Left ventricle myocardium inferior (tissue), 1 donor: ENCODE measurements at places on chromosomes 13 and 19. TPM values are rescaled to one million over a fixed set of nuclear protein-coding genes. Genes with fewer than 3 reads are reported as not detected.

CYP2F1 gene
- not detected for total RNA-seq

ZIC5 gene
- not detected for total RNA-seq

IQCN gene
- total RNA-seq, result 0.49 TPM

PCDH17 gene
- total RNA-seq, result 3.1 TPM

ZNF681 gene
- 0.25 TPM for total RNA-seq

RPS19 gene
- total RNA-seq, result 611 TPM

NCAN gene
- not detected for total RNA-seq

TMEM238 gene
- total RNA-seq, result 0.69 TPM

MCEMP1 gene
- total RNA-seq, result 0.60 TPM

ACER1 gene
- not detected for total RNA-seq

MYH14 gene
- total RNA-seq, result 115 TPM

SMIM44 gene
- not detected for total RNA-seq

ZNF543 gene
- 5.7 TPM for total RNA-seq

SYCN gene
- not detected for total RNA-seq

DNA sequence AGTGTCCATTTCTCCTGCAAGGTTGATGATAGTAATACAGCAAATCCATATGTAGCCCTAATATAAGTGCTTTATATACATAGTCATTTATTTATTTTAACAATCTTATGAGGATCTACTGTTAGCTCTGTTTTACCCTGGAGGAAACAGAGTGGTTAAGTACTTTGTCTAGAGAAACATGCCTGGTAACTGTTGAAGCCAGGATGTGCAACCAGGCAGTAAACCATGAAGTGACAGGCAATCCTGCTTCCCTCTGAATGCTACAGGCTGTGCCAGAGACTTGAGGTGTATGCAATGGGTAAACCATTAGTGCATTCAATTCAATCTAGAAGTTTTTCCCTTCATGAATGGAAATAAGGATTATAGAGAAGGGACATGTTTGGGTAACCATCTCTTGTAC, 911.0 kb downstream of the PCDH17 start:
- no peak overlapping the region for H3K27ac ChIP-seq
- H3K4me3 ChIP-seq, result no peak overlapping the region
- DNase-seq, result no peak
- H3K4me1 ChIP-seq, result no peaks in the 10 kb centered on the region
- H3K27me3 ChIP-seq, result no peaks in the 10 kb centered on the region

DNA sequence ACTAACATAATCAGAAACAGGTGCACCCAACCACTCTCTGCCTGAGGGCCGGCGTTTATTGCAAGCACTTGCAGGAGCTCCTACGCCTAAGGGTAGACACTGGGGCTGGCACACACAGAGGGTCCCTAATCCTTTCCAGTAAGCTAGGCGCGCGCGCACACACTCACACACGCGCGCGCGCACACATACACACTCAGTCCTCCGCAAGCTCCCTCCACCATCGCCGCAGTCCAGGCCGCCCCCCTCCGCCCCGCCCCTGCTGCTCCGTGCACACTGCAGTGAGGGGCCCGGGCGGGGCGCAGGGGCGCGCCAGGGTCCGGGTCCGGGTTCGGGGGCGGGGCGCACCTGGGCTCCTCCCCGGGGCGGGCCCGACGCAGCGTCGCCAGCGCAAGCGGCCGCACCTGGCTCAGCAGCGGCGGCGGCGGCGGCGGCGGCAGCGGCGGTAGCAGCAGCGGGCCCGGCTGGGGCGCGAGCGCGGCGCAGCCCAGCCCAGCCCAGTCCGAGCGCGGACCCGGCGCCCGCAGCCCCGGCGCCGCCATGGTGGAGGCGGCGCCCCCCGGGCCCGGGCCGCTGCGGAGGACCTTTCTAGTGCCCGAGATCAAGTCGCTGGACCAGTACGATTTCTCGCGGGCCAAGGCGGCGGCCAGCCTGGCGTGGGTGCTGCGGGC, at the start of gene CAMSAP3:
Gene CAMSAP3, plus strand, starts transcription at position 398 of the 668 bp plus-strand sequence. Its CDS starts 140 bp downstream, at position 538.
- H3K27me3 ChIP-seq, result peaks cover 82% of the 10 kb centered on the region
- no peak for DNase-seq
- no peak within 1 kb of the TSS for H3K27ac ChIP-seq
- no peaks in the 10 kb centered on the region for H3K36me3 ChIP-seq
- H3K4me3 ChIP-seq, result peak within 1 kb of the TSS; percentile 60
- H3K4me1 ChIP-seq, result peaks cover 6% of the 10 kb centered on the region

GRCh38 chr13:79402074-79402635, 3.9 kb downstream of the RBM26 start:
- H3K27ac ChIP-seq, result peak overlapping the region; percentile 25
- H3K27me3 ChIP-seq, result no peaks in the 10 kb centered on the region
- H3K4me1 ChIP-seq, result peaks cover 90% of the 10 kb centered on the region
- no peak for DNase-seq

- H3K36me3 ChIP-seq, result peaks cover 38% of the 10 kb centered on the region
- H3K27me3 ChIP-seq, result no peaks in the 10 kb centered on the region
- H3K4me1 ChIP-seq, result peaks cover 32% of the 10 kb centered on the region
- no peak overlapping the region for H3K27ac ChIP-seq
- DNase-seq, result no peak
Observed at GRCh38 chr19:7941895-7942596, 1.4 kb downstream of the TIMM44 start.

- peak overlapping the region; percentile 80 for H3K4me3 ChIP-seq
- no peaks in the 10 kb centered on the region for H3K36me3 ChIP-seq
- peak overlapping the region; percentile 95 for H3K27ac ChIP-seq
- peaks cover 80% of the 10 kb centered on the region for H3K4me1 ChIP-seq
Observed at GRCh38 chr19:49149652-49150105, 5.5 kb downstream of the HRC start.

- peaks cover 59% of the 10 kb centered on the region for H3K36me3 ChIP-seq
- no peaks in the 10 kb centered on the region for H3K27me3 ChIP-seq
- no peaks in the 10 kb centered on the region for H3K4me1 ChIP-seq
- H3K4me3 ChIP-seq, result no peak overlapping the region
Observed at GRCh38 chr13:98411617-98412265, 165.2 kb downstream of the STK24 start.

- H3K4me3 ChIP-seq, result peak overlapping the region; percentile 91
- H3K4me1 ChIP-seq, result peaks cover 38% of the 10 kb centered on the region
- H3K27me3 ChIP-seq, result no peaks in the 10 kb centered on the region
- DNase-seq, result peak; percentile 29
Observed at GRCh38 chr13:42047561-42048341, 697 bp upstream of the DGKH start.

- H3K4me1 ChIP-seq, result no peaks in the 10 kb centered on the region
- H3K27me3 ChIP-seq, result no peaks in the 10 kb centered on the region
- no peak for DNase-seq
- no peak overlapping the region for H3K27ac ChIP-seq
- no peaks in the 10 kb centered on the region for H3K36me3 ChIP-seq
Observed at GRCh38 chr19:23542562-23542961, 144.4 kb downstream of the ZNF675 start.

- H3K27ac ChIP-seq, result no peak overlapping the region
- DNase-seq, result no peak
- no peaks in the 10 kb centered on the region for H3K4me1 ChIP-seq
- no peak overlapping the region for H3K4me3 ChIP-seq
- H3K27me3 ChIP-seq, result no peaks in the 10 kb centered on the region
Observed at GRCh38 chr13:105598529-105598928, 936.9 kb downstream of the EFNB2 start.

GRCh38 chr13:75875450-75875849, 239.3 kb downstream of the LMO7 start:
- H3K4me3 ChIP-seq, result no peak overlapping the region
- H3K27me3 ChIP-seq, result no peaks in the 10 kb centered on the region
- DNase-seq, result no peak
- H3K4me1 ChIP-seq, result peaks cover 7% of the 10 kb centered on the region
- H3K27ac ChIP-seq, result no peak overlapping the region
